ENCODE measurements at places on chromosomes 3 and 15. TPM values are rescaled to one million over a fixed set of nuclear protein-coding genes. Genes with fewer than 3 reads are reported as not detected.

OR4M2 gene
- not detected for total RNA-seq

CAMK1 gene
- 98.6 TPM for total RNA-seq

TRPM1 gene
- 0.93 TPM for total RNA-seq

HCLS1 gene
- total RNA-seq = 82.1 TPM

HYAL1 gene
- total RNA-seq = 11.2 TPM

DNA sequence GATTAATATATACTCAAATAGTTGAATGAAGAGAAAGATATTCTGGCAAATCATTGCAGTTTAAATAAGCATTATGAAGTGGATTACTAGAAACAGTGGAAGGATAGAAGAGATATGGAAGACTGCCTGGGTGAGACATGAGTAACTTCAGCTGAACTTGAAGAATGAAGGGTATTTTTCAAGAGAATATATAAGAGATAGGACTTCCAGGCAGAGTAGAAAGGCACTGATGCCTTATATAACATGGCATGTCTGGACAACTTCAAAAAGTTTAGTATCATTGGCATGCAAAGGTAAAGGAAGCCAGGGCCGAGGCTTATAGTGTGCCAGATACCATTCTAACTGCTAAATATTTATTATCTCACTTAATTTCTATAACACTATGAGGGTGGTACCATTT lies 126.5 kb upstream of the SLC7A14 start:
- no peak for DNase-seq

- DNase-seq = no peak
Measured at GRCh38 chr15:100601163-100601562, 821 bp downstream of the LINS1 start.

- DNase-seq = no peak
Measured at GRCh38 chr3:175179055-175179454, 319.9 kb downstream of the NAALADL2 start.

DNA sequence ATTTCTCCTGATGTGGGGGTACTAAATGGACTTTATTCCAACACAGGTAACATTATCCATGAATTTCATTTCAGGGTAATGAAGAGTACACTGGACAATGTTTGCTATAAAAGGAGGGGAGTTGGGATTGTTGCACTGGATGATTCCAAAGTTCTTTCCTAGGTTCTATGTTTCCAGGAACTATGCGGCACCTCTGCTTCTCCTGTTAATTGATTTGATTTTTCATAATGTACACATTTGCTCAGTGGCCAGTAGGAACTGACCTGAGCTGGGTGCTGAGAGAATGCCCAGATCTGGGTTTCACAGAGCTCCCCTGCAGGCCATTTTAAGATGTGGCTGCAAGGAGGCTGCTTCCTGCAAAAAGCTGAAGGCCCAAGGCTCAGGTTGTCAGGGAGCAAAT lies 171.7 kb downstream of the KLF13 start:
- no peak for DNase-seq
